Amniotic stem cell (primary cell): ENCODE measurements at places on chromosomes 3 and 15.

- no peak for DNase-seq
Observed at GRCh38 chr15:81388436-81388770, 14.4 kb upstream of the TMC3 start.

DNA sequence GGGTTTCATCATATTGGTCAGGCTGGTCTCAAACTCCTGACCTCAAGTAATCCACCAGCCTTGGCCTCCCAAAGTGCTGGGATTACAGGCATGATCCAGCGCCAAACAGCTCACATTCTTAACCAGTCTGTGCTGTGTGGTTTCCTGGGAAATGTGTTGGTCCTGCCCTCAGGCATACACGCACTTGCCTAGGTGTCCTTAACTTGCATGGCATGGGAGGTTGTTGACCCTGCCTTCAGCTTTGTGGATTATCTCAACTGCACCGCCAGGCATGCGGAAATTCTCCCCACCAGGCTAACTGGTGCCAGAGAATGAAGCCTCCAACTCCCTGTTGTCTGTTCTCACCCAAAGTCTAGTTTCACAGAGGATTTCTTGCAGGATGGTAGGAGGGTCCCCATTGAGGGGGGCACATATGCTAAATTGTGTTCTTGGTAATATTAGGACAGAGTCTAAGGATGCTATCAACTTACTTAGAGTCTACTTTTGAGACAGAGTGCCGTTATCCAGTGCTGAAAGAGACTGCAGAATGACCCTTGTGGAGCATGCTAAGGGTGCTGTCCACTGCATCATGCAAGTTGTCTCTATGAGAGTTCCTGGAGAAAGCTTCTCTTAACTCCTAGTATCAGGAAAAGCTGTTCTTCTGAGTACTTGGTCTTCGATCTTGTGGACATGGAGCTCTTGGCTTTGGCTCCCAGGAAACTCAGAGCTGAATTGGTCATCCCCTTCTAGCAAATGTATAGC, 61.6 kb upstream of the EIF1B start:
- no peak for DNase-seq

- DNase-seq: no peak
Observed at GRCh38 chr15:76234337-76234889, 76.9 kb downstream of the ETFA start.

DNA sequence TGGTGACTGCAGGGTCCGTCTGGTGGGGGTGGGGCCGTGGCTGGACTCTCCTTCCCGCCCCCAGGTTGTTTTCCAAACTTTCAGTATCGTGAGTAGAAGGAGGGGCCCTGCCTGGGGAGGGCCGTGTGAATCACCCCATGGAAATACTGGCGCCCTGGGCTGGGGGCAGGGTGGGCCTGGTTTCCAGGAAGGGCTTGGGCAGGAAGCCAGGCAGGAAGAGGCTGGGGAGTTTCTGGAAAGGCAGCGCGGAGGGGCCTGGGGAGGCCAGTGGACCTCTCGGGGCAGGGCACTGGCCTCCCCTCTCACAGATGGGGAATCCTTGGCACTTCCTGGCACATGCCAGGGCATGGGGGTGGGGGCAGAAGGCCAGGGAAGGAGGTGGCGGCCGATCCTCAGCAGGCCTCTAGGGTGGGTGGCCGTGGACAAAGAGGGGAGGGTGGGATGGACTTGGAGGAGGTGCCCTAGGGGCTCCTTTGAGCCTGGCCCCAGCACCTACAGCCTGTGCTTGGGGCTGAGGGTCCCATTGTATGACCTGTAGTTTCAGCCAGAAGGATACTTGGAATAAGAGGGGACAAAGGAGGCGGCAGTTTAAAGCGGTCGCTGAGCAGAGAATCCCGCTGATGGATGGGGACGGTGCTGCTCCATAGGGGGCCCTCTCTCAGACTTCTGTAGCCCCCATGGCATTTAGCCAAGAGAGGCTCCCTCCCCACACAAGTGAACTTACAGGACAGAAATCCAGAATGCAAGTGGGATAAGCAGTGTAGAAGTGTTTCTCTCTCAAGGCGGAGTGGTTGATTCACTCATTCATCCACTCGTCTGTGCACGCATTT, 56.5 kb upstream of the GATA2 start:
- no peak for DNase-seq

- no peak for DNase-seq
Observed at GRCh38 chr15:78422571-78423340, 15.3 kb upstream of the IREB2 start.

DNA sequence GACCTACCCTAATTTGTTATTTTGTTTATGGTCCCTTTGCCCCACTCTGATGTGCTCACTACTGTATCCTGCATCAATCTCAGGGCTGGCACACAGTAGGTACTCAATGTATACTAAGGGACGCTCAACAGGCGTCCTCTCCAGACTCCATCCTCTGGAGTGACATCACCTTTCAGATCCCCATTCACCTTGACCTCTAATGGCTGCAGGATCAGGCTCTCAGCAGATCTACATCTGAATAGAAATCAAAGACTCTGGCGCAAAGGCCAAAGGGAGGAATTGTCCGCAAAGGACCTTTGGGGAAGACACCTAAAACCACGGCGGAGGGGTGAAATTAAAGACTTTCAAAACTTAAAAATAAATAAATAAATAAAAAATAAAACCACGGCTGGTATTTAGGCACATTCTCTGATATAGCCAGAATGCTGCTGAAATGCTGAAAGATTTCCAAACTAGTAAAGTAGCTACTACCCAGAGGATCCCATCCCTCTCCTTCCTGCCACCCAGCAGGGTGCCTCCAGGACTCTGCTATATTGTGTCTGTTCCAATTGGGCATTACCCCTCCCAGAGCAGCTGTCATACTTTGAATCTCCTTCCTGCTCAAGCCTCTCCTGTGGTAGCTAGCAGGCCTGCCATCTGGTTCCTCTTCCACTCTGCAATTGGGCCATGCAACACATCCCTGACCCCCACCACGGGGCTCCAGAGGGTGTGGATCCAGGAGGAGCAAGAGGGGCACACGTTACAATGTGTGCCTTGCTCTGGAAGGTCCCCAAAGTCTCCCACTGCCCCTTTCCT, 6.1 kb downstream of the SHF start:
- DNase-seq: no peak

- DNase-seq: no peak
Observed at GRCh38 chr3:132488151-132488550, 70.8 kb downstream of the DNAJC13 start.

- no peak for DNase-seq
Observed at GRCh38 chr15:62474771-62475124, 309.7 kb upstream of the C2CD4B start.

DNA sequence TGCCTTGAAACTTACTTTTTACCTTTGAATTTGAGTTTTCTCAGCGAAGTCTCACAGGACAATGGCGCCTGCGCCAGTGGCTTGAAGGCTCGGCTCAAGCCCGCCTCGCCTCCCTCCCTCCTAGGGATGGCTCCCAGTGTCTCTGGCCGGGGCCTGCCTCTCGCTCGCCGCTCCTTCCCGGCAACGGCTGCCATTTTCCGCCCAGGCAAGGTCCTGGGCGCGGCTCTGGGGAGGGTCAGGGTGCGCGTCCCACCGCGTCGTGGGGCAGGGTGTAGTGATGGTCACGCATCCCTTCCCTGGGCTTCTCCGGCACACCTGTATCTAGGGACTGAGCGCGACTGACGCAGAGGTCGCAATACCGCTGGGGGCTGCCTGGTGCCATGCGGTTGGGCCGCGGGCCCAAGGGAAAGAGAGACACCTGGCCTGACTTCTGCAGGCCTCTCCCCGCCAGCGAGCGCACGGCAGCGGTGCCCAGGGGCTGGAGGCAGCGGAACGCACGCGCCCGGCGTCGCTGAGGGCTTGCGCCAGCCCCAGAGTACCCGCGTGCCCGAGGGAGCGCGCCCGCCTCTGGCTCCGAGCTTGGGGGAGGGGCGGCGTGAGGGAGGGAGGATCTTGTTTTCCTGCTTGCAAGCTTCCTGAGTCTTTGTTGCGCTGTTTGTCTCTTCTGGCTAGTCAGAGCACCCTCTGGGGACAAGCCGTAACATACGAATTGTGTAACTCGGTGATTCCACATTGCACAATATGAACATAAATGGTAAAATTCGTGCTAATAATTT, 20.7 kb upstream of the FEM1B start:
- DNase-seq: peak; percentile 63

DNA sequence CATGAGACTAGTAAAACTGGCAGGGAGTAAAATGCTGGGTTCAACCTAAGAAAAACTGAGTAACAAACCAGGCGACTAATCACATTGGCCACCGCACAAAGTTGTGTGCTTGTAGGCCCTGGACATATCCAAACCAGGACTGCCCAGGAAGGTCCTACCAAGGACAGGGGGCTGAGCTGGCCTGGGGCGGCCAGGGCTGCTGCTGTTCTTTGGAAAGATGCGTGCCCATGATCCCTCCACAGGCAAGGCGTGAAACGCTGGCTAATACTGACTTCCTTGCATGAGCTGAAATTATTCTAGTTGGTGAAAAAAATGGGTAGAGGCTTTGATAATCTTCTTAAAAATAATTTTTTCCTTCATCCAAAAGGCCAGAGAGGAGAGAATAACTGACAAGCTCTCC, 56.9 kb upstream of the ADCY5 start:
- no peak for DNase-seq

DNA sequence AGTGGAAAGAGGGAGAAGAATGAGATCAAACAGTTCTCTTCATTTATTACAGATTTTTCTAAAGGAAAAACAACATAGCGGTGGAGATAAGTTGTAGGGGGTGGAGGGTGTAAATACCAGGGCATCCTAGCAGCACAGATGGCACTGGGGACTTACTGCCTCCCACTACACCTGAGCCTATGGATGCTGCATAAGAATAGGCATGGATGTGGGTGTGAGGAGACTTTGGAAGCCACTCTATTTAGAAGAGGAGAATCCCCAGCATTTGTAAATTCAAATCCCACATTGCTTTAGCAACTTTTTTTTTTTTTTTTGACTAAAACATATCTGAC, 27.4 kb upstream of the IL1RAP start:
- DNase-seq: no peak

DNA sequence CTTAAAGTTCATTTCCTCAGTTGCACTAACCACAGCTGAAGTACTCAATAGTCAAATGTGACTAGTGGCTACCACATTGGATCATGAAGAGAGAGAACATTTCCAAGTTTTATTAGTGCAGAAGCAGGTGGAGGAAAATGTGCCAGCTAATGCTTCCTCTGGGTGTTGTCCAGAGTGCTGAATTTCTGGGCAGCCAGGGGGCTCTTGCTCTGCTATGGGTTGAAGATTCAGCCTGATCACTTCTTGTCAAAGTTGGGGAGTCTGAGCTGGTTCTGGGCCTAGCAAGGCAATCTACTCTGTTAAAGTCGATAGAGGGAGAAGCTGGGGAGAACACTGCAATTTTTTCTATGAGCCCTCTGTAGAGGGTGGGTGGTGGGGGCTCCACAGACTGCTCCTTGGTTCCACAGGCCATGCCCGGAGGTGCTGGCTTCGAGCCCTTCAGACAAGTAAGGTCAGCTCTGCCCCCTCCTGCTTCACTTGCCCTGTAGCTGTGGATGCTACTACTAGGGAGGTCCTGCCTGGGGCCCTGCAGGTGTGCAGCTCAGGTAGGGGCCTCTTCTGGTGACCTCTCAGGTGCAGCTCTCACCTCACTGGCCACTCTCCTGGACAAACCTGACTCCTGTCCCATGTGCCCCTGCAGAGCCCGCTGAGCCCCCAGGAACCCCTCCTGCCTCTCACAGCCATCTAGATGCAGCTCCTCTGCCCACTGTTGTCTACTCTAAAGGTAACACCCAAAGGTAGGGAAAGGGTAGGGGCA, 8.2 kb downstream of the ALG3 start:
- no peak for DNase-seq

- DNase-seq: no peak
Observed at GRCh38 chr3:20056725-20057611, 16.7 kb downstream of the KAT2B start.

GRCh38 chr3:330494-331115, 134.0 kb downstream of the CHL1 start:
- DNase-seq: no peak

- no peak for DNase-seq
Observed at GRCh38 chr3:44237665-44238064, 4.0 kb upstream of the TOPAZ1 start.

DNA sequence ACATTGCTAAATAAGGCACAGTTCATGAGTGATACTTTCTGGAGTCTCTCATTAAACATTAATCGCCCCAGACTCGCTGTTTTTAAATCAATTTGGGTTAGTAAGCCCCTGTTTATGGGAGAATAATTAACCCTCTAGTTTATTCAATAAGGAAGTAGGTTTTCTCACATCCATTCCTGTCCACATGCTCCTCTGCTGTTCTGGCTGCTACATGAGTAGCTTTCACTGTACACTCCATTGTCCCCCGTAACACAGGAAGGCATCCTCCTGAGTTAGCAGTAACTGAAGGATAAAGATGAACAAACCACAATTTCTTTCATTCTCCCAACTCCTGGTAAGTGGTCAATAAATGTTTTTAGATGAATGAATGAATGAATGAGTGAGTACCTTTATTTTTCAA, 378.5 kb downstream of the DIPK2A start:
- DNase-seq: no peak

DNA sequence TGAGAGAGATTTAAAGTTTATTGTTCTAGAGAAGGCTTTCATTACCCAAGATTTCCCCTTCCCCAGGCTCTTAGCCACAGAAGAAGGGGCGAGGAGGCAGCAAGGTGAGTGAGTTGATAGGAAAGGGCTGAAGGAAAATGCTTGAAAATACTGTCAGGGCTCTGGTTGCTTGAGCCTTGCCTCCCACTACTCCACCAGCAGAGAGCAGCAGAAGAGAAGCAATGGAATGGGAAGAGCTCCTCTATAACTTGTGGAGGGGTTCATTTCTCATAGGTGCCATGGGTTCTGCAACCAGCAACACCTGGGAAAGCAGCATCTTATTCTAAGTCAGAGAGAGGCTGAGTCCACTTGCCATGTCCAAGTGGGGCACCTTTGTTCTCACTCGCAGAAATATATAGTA, 184.0 kb upstream of the CNTN6 start:
- DNase-seq: no peak

GRCh38 chr3:35671483-35671882, 32.2 kb downstream of the ARPP21 start:
- DNase-seq: no peak

DNA sequence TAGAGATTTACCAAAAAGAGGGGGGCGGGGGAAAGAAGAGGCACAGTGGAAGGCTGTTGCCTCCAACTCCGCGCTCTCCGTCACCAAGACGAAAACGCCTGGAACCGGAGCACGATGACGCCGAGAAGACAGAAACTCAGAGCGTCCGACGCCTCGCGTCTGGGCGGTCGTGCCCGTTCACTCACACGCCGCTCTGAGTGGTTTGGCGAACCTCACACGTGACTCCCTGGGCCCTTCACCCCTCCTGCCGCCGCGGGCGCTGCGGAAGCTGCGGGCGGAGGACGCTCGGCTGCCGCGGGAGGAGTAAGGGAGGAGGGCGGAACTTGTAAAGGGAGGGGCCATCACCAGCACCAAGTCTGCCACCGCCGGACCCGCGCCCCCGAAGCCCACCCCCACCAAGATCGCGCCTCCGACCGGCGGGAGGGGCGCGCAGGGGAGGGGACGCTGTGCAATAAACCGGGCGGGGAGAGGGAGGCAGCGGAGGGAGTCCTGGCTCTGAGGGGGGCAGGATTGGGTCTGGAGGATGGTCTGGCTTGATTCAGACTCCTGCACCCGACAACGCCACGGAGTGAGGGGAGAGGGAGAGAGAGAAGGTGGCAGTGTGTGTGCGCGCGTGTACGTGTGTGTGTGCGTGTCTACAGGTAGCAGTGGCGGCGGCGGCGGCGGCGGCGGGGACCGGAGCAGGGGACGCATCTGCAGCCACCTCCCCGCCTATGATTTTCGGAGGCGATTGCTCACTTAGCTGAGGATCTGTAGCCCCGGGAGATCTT, 1.9 kb upstream of the NLGN1 start:
- DNase-seq: peak; percentile 74
